Stimulated activated memory B cell treated with anti-CD40 and anti-IgM and Interleukin-4, amounts not matched to agents 10 μg/mL and 1 μg/mL and 100 μg/mL, for 72 hours (primary cell): ENCODE measurements at places on chromosomes 3 and 15.

GRCh38 chr3:48475188-48475587 lies 28.7 kb downstream of the ATRIP start:
- no peaks in the 10 kb centered on the region for H3K36me3 ChIP-seq
- H3K4me1 ChIP-seq = peaks cover 47% of the 10 kb centered on the region
- no peaks in the 10 kb centered on the region for H3K27me3 ChIP-seq
- no peak for ATAC-seq
- peak overlapping the region; percentile 71 for H3K27ac ChIP-seq

DNA sequence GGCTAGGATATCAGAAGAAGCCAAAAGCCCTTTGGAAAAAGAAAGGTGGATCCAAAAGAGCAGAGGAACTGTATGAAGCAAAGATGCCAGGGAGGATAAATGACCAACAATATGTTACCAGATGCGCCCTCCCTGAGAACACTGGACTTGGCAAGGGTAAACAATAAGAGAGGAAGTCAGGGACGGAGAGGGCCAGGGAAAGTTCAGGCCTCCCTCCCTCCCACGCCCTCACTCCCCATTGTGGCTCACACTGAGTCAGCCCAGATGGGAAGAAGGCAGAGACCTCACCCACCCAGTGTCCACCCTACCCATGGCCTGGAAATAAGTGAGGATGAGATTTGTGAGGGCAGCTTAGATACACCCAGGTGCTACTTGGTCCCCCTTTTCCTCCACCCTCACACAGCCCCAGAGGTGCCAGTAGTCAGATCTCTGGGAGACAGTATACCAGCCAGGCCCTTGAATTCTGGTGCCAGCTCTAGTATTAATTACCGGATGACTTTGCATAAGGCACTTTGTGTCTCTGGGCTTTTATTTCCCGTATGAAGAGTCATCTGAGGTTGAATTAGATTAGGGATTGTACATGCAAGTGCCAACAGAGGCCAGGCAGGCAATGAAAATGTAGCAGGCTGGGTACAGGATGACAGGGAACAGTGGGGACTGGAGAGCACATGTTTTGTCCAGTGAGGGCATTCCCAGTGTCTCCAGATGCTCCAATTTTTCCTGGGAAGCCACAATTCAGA lies 35.1 kb upstream of the FRMD4B start:
- peaks cover 19% of the 10 kb centered on the region for H3K27me3 ChIP-seq
- H3K27ac ChIP-seq = no peak overlapping the region
- no peak overlapping the region for H3K4me3 ChIP-seq
- no peaks in the 10 kb centered on the region for H3K4me1 ChIP-seq

DNA sequence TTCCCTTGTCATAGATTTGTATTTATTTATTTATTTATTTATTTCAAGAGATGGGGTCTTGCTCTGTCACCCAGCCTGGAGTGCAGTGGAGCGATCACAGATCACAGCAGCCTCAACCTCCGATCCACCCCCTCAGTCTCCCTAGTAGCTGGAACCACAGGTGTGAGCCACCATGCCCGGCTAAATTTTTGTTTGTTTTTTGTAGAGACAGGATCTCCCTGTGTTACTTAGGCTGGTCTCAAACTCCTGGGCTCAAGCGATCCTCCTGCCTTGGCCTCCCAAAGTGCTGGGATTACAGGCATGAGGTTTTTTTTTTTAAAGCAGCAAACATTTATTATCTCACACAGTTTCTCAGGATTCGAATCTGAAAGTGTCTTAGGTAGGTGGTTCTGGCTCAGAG lies 2.5 kb downstream of the TTBK2 start:
- H3K4me1 ChIP-seq = peaks cover 47% of the 10 kb centered on the region
- H3K4me3 ChIP-seq = no peak overlapping the region
- H3K27ac ChIP-seq = no peak overlapping the region
- no peaks in the 10 kb centered on the region for H3K27me3 ChIP-seq
- H3K36me3 ChIP-seq = no peaks in the 10 kb centered on the region

GRCh38 chr3:183082355-183082915 lies 16.9 kb downstream of the MCCC1 start:
- H3K27ac ChIP-seq = no peak overlapping the region
- no peaks in the 10 kb centered on the region for H3K27me3 ChIP-seq
- no peak overlapping the region for H3K4me3 ChIP-seq
- ATAC-seq = no peak
- H3K4me1 ChIP-seq = no peaks in the 10 kb centered on the region
